ENCODE measurements at places on chromosomes 12 and 14.

GRCh38 chr12:21607701-21608100 is 3.1 kb upstream of the GYS2 start:
- DNase-seq: no peak

DNA sequence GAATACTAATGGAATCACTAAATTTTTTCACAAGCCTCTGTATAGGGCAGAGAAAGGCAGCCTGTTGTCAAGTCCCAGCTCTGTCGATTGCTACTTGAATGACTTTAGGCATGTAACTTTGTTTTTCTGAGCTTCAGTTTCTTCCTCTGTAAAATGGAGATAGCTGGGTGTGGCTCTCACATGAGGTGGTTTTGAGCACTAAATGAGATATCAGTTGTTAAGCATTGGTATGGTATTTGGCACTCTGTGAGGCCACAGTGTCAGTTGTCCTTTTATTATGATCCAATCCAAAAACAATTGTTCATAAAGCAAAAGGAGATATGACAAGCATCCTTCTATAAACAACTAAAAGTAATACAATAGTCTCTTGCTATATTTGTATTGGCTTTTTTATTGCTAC is 120.6 kb downstream of the DUSP6 start:
- no peak for DNase-seq

- no peak for DNase-seq
Observed at GRCh38 chr12:92418381-92418780, 272.7 kb upstream of the BTG1 start.

- peak; percentile 13 for DNase-seq
Observed at GRCh38 chr14:36069535-36069900, 107.0 kb downstream of the PTCSC3 start.

DNA sequence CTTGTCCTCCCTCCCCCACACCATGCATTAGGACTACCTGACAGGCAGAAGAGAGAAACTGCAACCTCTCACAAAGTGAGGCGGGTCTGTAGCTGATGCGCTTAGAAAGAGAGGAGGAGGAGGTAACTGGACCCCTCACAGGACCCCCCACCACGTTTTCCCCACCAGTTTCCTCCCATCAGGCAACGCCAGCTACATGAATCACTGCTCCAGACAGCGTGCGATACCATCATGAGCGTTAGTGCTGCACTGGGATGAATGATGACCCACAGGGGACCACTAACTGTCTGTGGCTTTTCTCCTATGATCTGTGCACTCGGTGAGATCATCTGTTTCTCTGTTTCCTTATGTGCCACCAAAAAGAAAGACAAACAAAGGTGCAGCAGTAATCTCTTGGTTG is 77.7 kb downstream of the KCNK10 start:
- no peak for DNase-seq

DNA sequence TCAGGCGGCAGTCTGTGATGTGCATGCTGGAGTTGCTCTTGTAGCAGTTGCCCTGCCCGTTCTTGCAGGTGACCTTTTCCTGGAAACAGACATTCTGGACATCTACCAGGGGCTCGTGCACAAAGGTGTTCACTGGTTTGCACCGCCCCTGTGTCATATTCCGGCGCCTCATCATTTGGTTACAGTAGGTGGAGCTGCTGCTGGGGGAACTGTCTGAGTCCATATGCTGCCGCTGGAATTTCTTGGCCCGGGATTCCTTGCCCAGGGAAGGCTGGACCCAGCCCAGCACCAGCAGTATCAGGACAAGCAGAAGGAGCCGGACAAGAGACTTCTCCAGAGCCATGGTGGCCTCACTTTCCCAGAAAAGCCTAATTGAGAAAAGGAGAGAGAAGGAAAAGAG is 918 bp downstream of the RNASE1 start:
- no peak for DNase-seq

DNA sequence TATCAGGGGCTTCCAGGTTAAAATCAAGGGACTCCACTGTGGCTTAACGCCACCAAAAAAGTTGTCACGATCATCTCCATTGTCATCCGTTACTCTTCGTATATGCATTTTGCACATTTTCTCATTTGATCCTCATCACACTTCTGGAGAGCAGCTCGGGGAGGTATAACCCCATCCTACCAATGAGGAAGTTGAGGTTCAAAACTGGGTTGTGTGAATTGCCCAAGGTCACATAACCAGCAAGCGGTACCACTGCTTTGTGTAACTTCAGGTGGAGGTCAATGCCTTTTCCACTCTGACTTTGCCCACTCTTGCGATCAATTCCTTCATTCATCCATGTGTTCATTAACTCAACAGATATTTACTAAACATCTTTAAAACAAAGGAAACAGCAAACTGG is 71.1 kb upstream of the CCND2 start:
- no peak for DNase-seq

- DNase-seq: peak; percentile 25
Observed at GRCh38 chr12:1907652-1908611, 10.5 kb downstream of the CACNA2D4 start.

DNA sequence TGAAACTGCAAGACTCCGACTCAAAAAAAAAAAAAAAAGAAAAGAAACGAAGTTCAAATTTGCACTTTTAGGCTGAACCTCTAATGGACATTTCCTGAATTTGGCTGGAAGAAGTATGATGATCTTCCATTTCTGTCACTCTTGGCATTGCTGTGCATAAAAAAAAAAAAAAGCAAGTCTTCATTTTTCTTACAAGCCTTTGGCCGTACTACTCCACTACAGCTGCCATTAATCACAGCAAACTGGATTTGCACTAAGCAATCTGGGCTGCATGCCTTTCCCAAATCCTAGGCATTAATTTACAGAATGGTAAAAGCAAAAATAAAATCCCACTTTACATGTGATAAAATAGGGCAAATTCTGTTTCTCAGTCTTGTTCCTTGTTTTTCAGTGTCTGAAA is 7.1 kb downstream of the CSRP2 start:
- DNase-seq: no peak

DNA sequence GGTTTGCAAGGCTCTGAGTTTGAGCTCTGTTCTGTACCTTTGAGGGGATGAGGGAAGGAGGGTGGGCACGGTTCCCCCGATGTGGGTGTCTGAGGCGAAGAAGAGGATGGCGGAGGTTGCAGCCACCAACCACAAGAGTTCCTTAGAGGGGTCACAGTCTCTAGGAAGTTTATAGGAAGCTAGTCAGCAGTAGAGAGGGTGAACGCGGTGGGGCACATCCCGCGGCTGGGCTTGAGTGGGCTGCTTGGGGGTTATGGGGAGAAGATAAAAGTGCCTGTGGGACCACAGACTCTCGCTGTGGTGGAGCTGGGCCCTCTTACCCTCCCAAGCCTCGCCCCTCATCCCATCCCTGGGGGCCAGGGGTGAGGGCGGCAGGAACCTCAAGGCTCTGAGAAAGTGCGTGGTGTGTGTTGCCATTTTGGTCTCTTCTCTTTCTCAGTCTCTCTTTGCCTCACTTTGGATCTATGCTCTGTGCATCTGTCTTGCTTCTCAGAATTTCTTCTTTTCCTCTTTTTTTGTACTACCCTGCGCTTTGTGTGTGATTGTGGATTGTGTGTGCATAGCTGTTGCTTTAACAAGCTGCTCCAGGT is 2.7 kb downstream of the CD4 start:
- no peak for DNase-seq

- no peak for DNase-seq
Observed at GRCh38 chr14:34368115-34368970, 93.7 kb downstream of the SPTSSA start.

DNA sequence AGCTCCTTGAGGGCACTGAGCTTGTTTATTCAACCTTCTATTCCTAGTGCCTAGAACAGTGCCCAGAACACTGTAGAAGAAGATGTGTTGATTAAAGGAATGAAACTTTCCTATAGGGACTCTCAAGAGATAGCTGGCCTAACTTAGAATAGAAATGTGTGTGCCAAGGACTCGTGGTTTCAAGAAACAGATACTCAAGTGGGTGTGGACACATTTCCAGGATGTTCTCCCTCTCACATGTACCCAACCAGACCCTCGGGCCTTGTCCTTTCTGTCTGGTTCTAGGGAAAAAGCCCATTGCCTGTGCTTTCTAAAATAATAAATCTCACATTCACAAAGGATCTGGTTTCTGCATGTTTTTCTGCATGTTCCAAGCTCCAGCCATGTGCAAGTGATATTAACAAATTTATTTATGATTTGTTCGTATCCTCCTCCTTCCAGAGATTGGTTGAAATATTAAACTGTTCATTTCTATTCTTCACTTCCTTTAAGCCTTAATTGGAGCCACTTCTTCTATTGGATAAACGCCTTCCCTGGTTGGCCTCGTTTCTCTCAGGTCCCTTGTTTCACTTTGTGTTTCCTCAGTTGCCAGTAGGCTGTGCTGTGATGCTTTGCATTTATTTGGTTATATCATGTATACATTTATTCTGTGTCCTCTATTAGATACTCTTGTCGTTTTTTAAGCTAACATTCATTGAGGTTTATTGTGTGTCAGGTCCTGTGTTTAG is 89.8 kb downstream of the CRADD start:
- DNase-seq: peak; percentile 17

- no peak for DNase-seq
Observed at GRCh38 chr12:79932357-79932756, 2.5 kb downstream of the PPP1R12A start.

DNA sequence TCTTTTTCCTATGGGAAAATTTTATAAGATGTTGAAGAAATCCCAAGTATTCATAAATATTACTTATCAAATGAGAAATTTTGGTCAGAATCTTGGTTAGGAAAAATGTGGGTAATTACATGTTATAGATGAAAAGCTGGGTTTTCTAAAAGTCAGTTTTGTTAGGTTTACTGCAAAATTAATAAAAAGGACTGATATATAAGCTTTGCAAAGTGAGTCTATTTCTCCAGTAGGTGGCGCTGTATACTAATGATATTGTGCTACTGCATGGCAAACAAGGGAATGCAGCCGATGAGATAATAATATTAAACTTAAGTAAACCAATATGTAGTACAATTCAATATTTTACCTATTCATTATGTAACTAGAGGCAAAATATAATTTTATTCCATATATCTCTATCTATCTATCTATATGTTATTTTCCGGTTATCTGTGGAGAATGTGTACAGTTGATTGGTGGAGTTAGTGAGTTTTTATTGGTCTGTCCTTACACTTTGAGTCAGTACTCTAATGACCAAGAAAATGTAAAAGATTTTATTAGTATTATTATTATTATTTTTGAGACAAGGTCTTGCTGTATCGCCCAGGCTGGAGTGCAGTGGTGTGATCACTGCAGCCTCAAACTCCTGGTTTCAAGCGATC is 32.9 kb downstream of the MIPOL1 start:
- DNase-seq: no peak

DNA sequence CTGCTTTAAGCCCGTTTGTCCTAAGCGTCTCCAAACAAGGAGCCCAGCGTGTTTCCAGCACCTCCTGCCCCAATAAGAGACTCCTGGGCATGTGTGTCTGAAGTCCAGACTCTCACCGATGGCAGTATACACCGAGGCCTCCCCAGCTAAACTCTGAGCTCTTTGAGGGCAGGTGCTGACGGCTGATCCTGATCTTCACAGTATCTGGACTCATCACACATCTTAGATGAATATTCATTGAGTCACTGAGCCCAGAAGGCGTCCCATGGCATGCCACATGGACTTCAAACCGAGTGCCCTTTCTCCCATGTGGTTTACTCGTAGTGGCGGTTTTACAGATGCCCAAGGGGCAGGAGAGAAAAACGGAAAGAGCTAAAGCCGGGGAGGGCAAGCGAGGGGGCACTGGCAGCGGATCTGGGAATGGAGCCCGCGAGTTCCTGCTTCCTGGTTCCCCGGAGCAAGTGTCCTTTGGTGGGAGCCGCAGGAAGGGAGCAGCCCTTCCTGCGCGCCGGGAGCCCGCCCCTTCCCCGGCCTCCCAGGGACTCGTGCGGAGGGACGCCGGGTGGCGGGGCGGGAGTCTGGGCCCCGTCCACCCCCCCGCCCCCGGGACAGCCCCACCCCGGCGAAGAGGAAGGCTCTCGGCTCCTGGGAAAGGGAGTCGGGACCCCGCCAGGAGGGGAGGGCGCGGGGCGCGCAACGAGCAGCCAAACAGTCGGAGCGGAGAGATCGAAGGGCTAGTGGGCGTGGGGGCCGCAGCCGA is 585 bp upstream of the TEAD4 start:
- DNase-seq: no peak

GRCh38 chr12:28770322-28770721 is 378.8 kb upstream of the FAR2 start:
- DNase-seq: no peak

- DNase-seq: no peak
Observed at GRCh38 chr14:80095623-80096022, 115.7 kb downstream of the DIO2 start.

DNA sequence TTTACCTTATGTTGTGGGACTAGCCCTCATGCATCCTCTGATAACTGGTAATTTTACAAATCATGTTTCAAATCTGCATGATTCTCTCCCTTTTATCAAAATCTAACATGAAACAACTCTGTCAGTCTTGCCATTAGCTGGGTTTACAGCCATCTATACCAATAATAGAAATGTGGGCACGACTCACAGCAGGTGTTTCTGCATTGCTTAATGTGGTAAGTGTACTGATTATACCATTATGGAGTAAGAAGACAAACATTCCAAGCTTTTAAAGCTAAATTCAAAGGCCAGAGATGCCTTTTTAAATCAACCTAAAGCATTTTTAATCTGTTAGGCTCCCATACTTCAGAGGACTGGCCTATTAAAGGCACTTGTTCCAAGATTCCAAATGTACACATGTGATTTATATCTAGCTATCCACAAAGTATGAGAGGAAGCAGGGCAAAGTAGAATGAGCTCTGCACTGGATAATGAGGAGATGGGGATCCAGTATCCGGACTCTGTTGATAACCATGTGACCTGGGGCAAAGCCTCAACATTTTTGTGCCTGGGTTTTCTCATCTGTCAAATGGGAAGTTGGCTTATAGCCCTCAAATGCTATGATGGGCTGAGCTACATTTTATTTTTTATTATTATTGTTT is 52.3 kb upstream of the FUT8 start:
- DNase-seq: peak; percentile 12

DNA sequence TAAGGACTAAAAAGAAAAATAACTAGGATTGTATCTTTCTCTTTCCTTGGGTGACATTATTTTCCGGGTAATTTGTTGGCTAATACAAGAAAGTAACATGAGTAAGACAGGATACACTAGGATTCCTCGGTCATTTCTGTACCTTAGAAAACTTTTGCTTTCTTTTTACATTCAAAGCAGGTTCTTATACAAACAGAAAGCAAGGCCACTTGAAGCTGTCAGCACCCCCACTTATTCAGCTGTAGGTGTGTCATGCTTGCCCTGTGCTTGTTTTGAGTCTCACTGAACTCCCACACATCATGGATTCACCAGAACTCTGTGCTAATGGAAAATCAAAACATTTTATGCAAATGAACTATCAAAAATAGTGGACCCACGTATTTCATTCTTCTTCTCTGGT is 266.8 kb upstream of the CLEC14A start:
- DNase-seq: no peak

DNA sequence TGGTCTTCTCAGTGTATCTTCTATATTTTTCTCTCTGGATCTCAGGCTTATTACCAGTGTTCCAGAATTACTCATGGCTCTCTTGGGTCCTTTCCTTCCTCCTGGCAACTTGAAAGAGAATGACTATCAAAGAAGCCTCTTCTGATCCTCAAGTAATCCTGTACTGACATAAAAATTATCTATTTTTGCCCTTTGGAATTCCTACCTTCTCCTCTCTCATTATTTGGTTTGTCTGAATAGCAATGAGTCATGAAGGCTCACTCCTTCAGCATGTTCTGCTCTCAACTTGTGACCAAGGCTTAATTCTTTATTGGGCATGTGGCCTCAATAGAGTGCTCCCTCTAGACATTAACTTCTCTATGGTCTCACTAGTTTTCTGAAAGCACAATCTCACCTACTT is 553.6 kb upstream of the ATP2B1 start:
- DNase-seq: no peak

GRCh38 chr14:28975084-28975483 is 208.5 kb downstream of the FOXG1 start:
- DNase-seq: no peak

- DNase-seq: no peak
Observed at GRCh38 chr12:848882-849527, 96.6 kb downstream of the WNK1 start.
